ENCODE measurements at places on chromosomes 3 and 15.

- peak; percentile 15 for DNase-seq
These were observed 25.5 kb downstream of the TBC1D2B start for GRCh38 chr15:78052001-78052401.

DNA sequence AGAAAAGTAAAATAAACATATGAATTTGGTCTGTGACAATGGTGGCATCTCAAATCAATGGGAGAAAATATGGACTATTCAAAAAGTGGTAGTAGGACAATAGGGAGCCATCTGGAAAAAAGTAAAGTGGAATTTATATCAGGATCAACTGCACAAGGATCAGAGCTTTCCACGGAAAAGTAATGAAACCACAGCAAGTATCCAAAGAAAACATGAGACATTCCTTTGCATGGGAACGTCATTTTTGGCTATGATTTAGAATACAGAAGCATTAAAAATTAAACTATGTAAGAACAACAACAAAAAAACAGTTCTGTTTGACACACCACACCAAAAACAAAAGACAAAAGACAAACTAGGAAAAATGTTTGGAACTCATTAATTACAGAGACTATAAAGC lies 18.7 kb downstream of the CRBN start:
- DNase-seq = no peak

GRCh38 chr3:150635076-150635475 lies 32.0 kb downstream of the SELENOT start:
- DNase-seq = no peak

DNA sequence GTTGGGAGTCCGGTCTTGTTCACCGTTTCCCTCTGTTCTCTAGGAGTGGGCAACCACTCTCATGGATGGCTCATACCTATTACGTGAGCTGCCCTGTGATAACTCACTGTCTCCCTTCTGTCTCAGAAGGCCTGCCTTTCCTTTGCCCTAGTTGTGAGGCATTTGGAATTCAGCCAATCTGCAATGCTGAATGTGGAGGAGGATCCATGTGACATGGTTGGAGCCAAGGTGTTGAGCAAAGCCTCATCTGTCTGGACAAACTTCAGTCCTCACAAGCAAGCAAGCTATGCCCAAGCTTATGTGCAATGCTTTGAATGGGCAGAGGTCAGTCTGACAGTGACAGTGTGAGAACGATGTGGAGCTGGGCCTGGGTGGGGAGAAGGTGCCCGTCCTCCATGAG lies 37.8 kb upstream of the ATP10A start:
- peak; percentile 65 for DNase-seq

- no peak for DNase-seq
These were observed 13.5 kb downstream of the POC1A start for GRCh38 chr3:52140769-52141168.

DNA sequence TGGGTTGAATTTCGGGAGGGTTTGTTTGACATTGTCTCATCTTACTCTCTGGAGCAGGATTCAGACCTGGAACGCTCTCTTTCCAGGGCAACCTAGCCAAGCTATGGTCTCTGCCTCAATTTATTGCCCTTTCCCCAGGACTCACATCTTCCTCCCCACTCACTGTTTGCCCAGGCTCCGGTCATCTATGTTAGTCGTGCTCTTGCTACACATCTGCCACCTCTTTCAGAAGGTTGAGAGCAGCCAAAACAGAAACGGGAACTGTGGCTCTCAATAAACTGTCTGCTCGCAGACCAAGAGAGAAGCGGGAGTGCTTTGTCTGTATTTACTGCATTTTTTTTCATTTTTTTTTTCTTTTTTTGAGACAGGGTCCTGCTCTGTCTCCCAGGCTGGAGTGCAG lies 81.6 kb downstream of the ST6GAL1 start:
- no peak for DNase-seq
